A549 (cell line): ENCODE measurements at places on chromosomes 6 and 20.

DNA sequence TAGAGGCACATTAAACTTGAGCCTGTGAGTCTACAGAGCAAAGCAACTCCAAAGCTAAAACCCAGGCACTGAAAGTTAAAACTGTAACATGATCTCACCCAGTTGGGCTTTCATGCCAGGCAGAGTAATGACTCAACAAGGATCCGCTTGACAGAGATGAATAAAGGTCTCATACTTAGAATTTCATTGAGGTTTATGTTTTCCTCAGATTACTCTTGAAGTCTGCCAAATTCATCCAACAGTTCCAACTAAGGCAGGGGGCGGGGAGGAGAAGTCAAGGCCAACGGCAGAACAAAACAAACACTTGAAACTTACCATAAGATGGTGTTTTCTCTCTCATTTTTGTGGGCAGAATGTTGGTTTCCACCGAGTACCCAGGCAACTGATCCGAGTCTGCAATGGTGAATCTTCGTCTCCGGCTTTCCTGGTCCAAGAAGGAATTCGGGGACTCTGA, 54.0 kb upstream of the IPCEF1 start:
- peak; percentile 60 for DNase-seq

GRCh38 chr20:35709259-35709658, 10.1 kb downstream of the ROMO1 start:
- no peak for DNase-seq

- DNase-seq, result peak; percentile 44
Measured at GRCh38 chr6:43181942-43182860, at the start of gene CUL9. Gene CUL9 (plus strand): TSS chr6:43182196. CDS start chr6:43184311, 2,115 bp downstream.

- peak; percentile 55 for DNase-seq
Measured at GRCh38 chr20:37395921-37396415, 50.0 kb downstream of the SRC start.

DNA sequence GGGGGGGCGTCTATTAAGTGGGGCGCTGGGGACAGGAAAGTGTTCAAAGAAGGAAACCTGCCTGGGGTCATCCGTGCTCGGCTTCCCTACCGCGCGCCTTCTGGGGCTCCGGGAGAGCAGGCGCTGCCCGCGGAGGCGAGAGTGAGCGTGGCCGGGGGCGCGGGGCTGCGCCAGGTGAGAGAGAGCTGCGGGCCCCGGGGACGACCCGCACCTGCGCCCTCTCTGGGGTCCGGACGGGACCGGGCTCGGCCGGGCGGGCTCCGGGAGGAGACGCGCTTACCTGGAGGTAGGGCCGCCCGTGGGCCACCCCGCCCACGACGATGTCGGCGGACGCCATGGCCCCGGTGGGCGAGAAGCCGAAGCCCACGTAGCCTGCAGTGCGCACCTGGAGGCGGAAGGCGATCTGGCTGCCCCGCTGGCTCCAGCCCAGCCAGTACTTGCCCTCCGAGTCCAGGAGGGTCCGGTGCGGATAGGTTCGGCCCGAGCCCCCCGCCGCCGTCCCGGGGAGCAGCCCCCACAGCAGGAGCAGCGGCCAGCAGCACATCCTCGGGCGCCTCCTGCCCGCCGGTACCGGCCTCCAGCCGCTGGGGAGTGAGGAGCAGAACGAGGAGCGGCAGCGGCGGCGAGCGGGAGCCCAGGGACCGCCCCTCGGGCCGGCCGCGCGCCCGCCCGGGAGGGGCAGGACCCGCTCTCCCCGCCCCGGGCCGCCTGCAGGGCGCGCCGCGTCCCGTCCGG, at the start of gene MOXD1:
Gene MOXD1, minus strand, starts transcription at position 593 of the 735 bp plus-strand sequence. Its CDS starts 49 bp downstream, at position 544.
- DNase-seq, result peak; percentile 20

GRCh38 chr20:55555075-55555650, 450.2 kb downstream of the CBLN4 start:
- DNase-seq, result no peak

DNA sequence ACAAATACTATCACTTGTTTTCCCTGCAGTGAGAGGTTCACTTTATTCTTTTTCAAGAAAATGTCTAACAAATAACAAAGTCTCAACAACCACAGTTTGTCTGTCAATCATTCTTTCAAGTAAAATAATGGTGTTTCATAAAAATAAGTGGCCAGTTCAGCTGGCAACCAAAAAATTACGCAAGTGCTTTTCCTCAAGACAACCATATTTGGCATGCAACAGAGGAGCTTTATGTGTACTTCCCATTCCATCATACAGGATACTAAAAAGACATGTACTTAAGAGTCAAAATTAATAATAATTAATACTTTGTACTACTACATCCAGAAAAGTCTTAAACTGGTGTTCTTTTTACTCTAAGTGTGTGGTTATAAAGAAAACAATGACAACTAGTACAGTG, 34.6 kb downstream of the ATG5 start:
- DNase-seq, result peak; percentile 10
